ENCODE measurements at places on chromosomes 2 and 18. TPM values are rescaled to one million over a fixed set of nuclear protein-coding genes. Genes with fewer than 3 reads are reported as not detected.

Gene ACMSD
- total RNA-seq: not detected

Gene GREB1
- 3.8 TPM for total RNA-seq

Gene MPPE1
- 30.5 TPM for total RNA-seq

Gene VWA3B
- not detected for total RNA-seq

Gene PDE11A
- 1.00 TPM for total RNA-seq

Gene TTN
- 12.0 TPM for total RNA-seq

Gene E2F6
- total RNA-seq: 22.5 TPM

Gene BIN1
- 87.0 TPM for total RNA-seq

Gene SPATA3
- total RNA-seq: not detected

DNA sequence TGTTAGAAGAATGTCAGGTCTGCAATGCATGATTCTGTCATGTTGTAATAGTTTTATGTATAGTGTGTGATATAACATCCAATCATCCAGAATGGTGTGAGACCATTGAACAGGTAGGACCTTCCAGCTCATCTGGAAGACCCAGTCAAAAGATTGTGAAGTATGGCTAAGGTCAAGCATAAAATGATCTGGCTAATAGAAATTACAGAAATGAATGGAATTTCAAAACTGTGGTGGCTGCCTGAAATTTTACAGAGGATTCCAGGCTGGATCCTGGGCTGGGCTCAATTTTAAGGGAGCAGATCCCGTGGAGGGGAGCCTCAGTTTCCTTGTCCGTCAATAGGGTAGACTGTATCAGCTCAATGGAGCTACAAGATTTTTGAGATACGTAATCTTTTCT lies 39.1 kb downstream of the ACKR3 start:
- no peak for DNase-seq

DNA sequence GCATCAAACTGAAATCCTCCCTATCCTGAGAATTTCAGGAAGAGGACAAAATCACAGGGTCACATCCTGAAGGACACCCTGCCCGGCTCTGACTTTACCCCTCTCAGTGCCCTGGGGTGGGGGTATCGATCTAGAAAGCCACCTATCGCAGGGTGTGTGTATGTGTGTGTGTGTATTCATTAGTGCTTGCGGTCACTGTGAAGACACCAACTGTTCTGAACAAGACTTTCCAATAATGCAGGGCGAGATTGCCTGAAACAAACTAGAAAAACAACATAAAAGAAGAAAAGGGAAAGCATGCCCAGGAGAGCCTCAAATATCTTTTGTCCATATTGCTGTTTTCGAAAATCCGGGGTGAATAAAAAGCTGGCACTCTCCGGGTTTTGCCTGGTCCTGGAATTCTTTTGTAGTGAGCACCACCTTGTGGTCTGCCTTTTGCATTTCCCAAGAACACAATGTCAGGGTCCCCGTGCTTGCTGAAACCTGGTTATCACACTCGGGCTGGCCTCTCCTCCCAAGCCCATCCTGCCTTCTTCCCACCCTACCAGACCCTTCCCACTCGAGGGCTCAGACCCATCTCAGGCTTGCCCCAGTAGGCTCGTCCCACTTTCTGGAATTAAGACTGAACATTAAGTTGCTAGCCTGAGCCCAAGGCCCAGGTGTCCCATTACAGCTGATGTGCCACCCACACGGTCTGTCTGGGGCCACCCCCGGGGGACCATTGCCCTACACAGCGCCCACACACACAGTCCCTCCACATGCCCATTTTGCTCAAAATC lies 25.0 kb upstream of the COPS8 start:
- no peak for DNase-seq

- no peak for DNase-seq
These were observed 458.7 kb upstream of the HNRNPA3 start for GRCh38 chr2:176753752-176754474.

DNA sequence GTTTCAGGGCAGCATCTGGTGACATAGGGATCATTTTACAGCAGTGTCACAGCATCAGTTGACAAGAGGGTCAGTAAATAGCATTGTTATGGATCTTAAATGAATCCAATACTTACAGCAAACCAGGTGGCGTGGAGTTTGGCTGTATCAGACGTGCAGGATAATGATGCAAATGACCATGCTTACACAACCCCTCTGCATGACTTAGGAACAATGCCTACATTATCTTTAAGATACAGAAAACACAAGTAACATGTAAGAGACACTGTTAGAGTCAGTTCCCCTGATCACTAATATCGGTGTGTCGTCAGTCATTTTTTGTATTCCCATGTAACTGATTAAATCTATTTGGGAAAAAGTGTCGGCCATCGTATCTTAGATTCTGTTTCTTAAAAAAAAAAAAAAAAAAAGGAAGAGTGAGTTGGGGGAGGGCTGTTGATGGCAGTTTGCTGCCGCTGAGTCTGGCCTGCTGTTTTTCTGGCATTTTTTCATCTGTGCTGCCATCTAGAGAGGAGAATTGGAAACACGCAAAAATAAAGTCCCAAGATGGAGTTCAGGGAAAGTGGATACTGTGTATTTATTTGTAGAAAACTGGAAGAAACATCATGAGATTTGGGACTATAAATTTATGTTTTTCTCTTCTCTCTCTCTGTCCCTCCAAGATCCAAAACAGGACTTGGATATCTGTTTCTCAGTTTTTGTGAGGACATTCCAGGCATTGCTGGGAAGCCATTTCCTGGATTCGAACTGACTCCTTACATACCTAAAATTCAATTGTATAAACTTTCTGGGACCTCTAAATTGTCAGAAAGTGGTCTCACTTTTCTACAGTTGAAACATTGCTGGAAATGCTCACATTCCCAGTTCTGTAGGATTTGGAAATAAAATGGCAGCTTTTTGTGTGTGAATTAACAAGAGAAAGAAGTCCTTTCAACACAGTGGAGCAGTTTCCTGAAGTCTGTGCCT lies 60.3 kb upstream of the AGPS start:
- DNase-seq: no peak

GRCh38 chr2:240569523-240569997 lies 1.3 kb downstream of the RNPEPL1 start:
- peak; percentile 88 for DNase-seq

DNA sequence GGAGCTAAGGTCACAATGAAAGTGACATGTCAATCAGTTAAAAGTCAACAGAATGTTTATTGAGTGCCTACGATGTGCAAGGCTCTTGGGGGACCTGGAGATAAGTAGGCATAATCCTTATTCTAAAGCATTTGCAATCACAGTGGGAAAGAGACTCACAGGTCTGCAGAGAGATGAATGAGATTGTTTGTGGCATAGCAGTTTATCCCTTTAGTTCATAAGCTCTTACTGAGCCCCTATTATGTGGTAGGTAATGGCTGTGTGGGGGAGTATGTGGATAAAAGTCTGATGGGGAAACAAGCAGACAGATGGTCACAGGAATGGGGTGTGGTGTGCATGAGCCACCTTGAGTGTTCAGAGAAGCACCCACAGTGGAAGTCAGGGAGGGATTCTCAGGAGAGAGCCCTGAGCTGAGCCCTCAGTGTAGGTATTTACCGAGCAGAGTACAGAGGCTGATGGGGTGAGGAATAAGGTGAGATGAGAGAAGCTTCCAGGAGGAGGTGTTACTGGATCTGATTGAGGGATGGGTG lies 48.1 kb downstream of the EMILIN2 start:
- DNase-seq: no peak

- no peak for DNase-seq
These were observed 33.4 kb downstream of the MFSD6 start for GRCh38 chr2:190441564-190441963.

DNA sequence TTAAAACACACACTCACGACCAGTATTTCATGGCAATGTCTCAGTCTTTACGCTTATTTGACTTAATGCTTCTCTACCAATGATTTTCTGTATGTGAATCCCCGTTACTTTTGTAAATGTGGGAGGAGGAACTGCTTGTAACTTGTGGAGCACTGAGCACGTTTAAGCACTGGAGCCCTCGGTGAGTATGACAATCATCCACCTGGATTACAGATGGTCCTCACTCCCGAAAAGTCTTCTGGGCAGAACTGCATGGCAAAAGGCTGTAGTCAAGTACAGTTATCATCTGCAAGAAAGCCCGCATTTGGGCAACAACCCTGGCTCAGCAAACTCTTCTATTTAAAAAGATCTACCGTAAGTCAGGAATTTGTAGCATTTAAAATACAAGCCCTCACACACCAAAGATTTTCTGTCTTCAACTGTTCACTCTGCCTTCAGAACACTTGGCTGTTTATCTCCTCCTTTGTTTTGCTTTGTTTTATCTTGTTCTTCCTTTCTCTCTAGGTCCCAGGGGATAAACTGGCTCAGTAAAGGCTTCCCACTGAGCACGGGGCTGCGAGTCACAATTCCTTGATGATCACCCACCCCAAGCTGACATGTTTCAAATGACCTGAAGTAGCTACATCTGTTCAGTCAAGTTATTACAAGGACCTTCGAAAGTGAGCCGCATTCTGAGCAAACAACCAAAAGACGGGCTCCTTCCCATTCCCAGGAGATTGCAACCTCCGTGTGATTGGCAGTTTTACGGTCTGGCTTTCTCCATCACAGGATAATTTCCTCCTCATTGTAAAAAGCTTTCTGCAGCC lies 102.2 kb downstream of the DLGAP1 start:
- no peak for DNase-seq

DNA sequence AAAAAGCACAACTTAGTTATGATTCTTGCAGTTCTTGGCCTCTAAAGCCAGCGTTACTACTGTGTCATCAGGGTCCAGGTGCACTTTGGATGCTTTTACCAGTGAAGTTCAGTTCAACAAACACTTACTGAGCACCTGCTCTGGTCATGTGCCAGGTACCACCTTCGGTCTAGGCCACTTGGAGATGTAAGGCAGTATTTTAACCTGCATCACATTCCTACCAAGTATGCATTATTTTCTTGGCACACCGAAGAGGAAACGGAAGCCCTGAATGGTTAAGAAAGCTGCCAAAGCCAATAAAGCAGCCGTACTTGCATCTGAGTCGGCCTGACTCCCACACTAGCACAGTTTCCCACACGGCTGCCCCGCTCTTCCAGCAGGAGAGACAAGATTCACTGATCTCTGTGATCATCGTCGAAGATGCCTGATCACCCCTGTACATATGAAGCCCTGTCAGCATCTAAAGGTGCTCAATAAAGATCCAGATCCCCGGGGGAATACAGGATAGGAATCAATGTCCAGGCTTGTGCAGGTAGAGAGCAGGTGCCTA lies 427.1 kb downstream of the EIPR1 start:
- no peak for DNase-seq

GRCh38 chr2:31414601-31415241 lies at the start of gene XDH:
TSS of gene XDH (minus strand) at chr2:31414742. CDS start at chr2:31414666, 76 bp downstream.
- no peak for DNase-seq

- no peak for DNase-seq
These were observed 88.5 kb downstream of the CDH2 start for GRCh38 chr18:28088477-28088876.

- DNase-seq: no peak
These were observed 195.6 kb upstream of the POU3F3 start for GRCh38 chr2:104658144-104658835.

DNA sequence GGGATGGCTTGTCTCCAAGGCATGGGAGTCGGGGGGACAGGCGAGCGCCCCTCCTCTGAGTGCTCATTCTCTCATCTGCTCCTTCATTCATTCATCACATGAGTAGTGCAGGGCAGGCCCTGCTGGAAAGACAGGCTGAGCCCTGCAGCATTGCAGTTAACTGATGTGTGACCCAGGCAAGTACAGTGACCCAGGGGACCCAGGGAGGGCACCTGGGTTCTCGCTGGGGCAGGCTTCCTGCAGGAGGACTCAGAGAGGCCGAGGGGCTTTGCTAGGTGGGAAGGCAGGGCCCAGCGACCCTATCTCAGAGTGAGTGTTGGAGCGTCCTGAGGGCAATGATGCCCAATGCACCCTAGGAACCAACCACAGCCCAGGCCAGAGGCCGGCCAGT lies 30.6 kb downstream of the HJURP start:
- peak; percentile 78 for DNase-seq

GRCh38 chr2:85678794-85679672 lies 11.0 kb upstream of the SFTPB start:
- DNase-seq: peak; percentile 97

- DNase-seq: no peak
These were observed 507.1 kb downstream of the TMEM182 start for GRCh38 chr2:103268841-103269498.

DNA sequence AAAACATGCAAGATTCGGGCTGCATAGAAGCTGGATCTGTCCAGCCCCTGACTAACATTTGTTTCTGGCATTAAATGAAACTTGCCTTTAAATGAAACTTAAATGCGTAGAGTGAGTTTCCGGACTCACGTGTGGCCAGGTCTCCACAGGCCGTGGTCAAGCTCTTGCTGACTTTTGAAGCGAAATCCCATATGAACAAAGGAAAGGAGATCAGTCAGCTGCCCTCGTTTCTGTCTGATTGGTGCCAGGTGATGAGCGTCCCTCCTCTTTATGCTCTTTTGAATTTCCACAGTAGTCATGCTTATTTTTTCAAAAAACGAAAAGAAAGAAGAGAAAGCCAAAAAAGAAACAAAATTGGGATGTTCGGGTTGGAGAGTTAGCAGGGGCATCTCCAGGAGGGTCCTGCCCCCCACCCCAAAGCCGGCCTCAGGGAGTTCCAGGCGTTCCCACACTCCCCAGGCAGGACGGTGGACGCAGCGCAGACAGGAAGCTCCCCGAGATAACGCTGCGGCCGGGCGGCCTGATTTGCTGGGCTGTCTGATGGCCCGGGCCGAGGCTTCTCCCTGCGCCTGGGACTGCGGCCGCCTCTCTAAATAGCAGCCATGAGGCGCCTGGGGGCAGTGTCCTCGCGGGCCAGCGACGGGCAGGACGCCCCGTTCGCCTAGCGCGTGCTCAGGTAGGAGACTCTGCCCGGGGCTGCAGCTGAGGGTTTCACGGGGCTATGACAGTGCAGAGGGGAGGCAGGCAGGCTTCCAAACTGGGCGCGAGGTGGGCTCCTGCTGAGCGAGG lies at the start of gene COLEC11:
COLEC11 (plus strand) TSS at position 620 of the 789 bp plus-strand sequence. CDS start 9,229 bp downstream, outside the sequence.
- peak; percentile 90 for DNase-seq

- DNase-seq: no peak
These were observed at the start of gene OSR1 for GRCh38 chr2:19358242-19359020. TSS of gene OSR1 (minus strand) at chr2:19358623. CDS start at chr2:19353805, 4,818 bp downstream.

GRCh38 chr2:178197791-178198190 lies 3.5 kb downstream of the OSBPL6 start:
- no peak for DNase-seq

- DNase-seq: no peak
These were observed 159.0 kb downstream of the DCC start for GRCh38 chr18:52499016-52499415.

GRCh38 chr18:38563396-38563980 lies 997.9 kb upstream of the CELF4 start:
- no peak for DNase-seq

- no peak for DNase-seq
These were observed 144.6 kb upstream of the SATB2 start for GRCh38 chr2:199602271-199602895.

DNA sequence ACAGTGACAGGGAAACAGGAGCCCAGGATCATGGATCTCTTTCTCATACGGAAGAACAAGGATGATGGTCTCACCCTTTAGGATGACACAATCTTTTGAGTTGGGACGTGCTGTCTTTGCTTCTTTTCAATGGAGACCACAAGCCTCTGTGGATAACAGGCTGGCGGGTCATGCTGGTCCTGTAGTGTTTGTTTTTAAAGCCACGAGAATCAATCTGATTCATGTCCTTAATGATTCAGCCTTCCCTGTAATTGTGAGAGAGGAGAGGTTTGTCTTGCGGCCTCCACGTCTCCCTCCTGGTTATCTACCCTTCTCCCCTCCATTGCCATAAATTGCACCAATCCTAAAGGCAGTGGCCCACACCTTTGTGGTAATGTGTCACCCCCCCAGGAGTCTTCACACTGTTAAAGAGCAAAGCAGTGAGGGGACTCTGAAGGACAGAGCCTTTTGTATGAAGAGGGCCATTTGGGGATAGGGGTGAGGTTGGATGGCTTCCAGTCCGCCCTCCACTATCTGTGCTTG lies 87.7 kb upstream of the TGFA start:
- no peak for DNase-seq

GRCh38 chr2:179344970-179345369 lies 80.3 kb upstream of the SESTD1 start:
- no peak for DNase-seq
